ENCODE measurements at places on chromosomes 2 and 18. TPM values are rescaled to one million over a fixed set of nuclear protein-coding genes. Genes with fewer than 3 reads are reported as not detected.

DCDC2C gene
- total RNA-seq, result not detected

BUB1 gene
- 76.9 TPM for total RNA-seq

RESP18 gene
- not detected for total RNA-seq

POTEJ gene
- total RNA-seq, result not detected

SFTPB gene
- not detected for total RNA-seq

SCN7A gene
- total RNA-seq, result not detected

SPAG16 gene
- total RNA-seq, result 8.2 TPM

UGT1A5 gene
- total RNA-seq, result not detected

ACTG2 gene
- total RNA-seq, result 0.22 TPM

GDF7 gene
- 0.07 TPM for total RNA-seq
